ENCODE measurements at places on chromosomes 5 and 9.

DNA sequence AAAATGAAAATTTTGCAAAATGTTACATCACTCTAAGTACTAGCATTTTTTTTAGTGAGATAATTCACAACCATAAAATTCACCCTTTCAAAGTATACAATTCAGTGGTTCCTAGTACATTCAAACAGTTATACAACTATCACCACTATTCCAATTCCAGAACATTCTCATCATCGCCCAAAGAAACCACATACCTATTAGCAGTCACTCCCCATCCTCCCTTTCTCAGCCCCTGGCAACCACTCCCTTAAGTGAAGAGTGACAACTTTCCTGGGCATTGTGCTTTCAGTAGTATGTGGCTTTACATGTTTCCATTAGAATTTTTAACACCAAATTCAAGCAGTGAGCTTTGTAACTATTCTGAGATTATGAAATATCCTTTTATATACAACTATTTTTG lies 81.4 kb downstream of the RASEF start:
- no peak for DNase-seq

DNA sequence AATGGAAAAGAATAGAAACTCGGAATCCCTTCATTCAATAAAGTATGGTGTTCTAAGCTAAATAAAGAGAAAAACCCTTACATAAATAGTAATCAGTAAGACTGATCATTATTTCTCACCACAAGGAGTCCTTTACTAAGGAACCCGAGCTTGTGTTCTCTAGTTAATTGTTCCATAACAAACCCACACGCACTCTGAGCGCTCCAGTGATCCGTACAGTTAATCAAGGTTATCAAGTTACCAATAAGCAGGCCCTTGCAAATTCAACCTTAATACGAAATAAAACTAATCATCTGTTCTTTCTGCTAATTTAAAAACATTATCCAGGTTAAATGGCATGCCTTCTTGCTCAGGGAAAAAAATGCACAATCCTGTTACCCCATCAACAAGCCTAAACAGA lies 224.4 kb downstream of the FRMD3 start:
- DNase-seq, result no peak

DNA sequence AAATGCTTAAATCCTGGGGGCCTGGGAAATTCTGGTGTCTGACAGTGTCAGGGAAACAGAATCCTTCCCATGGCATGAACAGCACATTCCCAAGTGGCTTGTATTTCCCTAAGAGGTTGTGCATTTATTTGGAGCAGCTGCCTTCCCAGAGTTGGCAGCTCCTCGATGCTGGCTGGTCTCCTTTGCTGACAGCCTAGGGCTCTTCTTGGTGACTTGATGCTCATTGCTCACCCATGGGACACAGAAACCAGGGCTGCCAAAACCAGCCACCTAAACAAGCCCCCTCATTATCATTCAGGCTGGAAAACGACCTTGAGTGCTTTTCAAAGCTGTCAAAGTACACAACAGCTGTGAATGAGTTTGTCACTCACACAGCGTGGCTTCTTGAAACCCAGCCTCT lies 24.2 kb downstream of the ENHO start:
- no peak for DNase-seq

DNA sequence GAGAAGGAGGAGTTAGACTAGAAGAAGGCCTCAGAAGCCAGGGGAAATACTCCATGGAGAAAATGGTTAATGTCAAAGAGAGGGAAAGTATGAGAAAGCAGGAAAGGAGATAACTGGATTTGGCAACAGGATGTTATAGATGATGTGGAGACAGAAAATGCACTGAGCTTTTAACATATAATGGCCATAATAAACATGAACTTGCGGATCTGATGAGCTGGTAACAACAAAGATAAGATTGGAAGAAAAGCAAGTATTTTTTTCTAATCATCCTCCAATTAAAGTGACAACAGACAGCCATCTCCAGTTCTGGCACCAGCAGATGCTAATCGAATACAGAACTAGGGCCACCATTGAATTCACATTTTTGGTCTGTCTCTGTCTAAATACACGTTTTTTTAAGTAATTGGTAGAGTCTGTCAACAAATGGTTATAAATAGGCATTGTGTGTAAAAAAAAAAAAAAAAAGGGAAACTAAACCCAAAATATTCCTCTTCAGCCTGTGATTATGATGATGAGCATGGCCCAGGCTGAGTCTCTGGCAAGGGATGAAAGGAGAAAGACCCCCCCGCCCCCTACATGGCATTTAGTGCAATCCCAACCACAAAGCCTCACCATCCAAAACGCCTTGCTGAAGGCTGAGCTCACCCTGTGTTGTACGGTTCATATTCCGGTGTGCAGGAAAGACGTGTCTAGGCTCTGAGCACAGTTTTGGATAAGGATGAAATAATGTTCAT lies 149.5 kb upstream of the LHFPL2 start:
- DNase-seq, result no peak
